Cerebellum (tissue), 4 donors: ENCODE measurements at places on chromosomes 6 and 20. TPM values are rescaled to one million over a fixed set of nuclear protein-coding genes. Genes with fewer than 3 reads are reported as not detected.

DNA sequence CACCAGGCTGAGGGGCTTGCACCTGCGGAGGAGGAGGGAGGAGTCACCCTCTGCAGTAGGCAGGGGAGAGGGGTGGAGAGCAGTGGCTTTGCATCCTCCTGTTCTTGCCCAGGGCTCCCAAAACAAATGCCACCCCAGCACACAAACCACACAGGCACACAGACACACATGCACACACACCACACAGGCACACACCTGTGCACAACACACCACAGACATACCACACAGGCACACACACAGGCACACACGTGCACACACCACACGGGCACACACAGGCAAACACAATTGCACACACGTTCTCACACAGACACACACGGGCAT, 26.6 kb downstream of the YTHDF1 start:
- DNase-seq: no peak

GRCh38 chr6:151300267-151300991, 60.7 kb downstream of the AKAP12 start:
- DNase-seq: no peak

DNA sequence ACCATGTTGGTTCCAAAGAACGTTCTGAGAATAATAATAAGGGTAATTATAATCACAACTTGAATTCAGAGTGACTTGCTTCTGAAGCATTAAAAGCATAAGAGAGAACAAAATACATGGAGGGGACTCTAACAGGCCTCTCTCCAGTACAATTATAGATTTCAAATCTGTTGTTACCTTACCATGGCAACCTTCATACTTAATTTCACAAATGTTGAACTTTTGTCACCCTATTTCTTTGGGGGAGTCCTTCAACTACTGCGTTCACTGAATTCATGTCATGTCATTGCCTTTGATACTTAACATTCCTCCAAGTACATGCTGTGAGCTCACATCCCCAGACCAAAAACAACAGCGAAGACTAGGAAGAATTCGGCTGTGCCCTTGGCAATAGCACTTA, 104.0 kb downstream of the MKKS start:
- DNase-seq: no peak

DNA sequence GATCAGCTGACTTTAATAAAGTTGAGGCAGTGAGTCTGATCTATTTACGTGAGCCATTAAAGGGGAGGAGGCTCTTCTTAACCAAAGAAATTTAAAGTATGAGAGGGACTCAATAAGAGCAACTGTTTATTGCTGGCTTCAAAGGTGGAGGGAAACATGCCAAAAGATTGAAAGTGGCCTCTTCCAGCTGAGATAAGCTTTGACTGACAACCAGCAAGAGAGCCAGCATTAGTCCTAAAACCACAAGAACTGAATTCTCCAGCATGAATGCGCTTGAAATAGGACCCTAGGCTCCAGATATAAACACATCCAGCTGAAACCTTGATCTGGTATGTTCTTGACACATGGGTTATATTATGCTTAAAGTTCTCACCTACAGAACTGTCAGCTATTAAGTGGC, 123.1 kb upstream of the GJE1 start:
- no peak for DNase-seq

- DNase-seq: peak; percentile 84
Observed at GRCh38 chr6:107489636-107490565, at the start of gene SOBP. Gene SOBP (plus strand): TSS chr6:107490117. CDS start chr6:107490617, 500 bp downstream.

- no peak for DNase-seq
Observed at GRCh38 chr6:36314221-36315014, 22.3 kb downstream of the BNIP5 start.

DNA sequence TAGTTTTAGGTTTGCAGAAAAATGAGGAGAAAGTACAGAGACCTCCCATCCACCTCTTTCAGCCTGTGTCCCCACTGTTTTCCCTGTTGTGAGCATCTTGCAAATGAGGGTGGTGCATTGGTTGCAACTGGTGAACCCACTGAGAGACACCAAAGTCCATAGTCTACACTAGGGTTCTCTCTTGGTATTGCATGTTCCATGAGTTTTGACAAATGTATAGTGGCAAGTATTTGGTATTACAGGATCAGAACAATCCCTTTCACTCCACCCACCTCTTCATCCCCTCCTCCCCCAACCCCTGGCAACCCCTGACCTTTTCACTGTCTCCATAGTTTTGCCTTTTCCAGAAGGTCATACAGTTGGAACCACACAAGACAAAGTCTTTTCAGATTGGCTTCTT, 20.1 kb downstream of the ZNF831 start:
- DNase-seq: no peak

GRCh38 chr6:22353101-22353500, 56.3 kb upstream of the PRL start:
- DNase-seq: no peak

DNA sequence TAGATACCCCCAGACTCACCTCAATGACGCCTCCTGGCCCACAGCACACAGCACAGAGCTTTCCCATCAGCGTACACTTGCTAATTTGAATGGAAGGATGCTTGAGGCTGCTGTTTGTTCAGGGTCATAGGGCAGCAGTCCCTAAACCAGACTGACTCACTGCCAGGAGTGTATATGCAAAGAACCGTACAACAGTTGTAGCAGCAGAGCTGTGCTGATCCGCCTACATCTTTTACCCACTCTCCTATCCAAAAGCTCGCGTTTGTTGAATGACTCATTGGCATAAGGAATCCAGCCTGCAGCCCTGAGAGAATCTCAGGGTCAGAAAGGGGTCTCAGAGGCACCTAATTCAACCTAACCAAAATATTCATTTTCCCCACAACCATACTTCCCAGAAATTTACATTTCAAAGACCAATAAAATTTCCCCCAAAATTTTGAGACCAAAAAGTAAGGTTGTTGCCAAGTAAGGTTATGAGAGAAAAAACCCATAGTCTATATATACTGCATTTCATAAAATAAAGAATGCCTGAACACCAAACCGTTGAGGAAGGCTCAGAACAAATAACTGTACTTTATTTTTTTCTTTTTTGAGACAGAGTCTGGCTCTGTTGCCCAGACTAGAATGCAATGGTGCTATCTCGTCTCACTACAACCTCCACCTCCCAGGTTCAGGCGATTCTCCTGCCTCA, 35.3 kb upstream of the CCND3 start:
- no peak for DNase-seq

DNA sequence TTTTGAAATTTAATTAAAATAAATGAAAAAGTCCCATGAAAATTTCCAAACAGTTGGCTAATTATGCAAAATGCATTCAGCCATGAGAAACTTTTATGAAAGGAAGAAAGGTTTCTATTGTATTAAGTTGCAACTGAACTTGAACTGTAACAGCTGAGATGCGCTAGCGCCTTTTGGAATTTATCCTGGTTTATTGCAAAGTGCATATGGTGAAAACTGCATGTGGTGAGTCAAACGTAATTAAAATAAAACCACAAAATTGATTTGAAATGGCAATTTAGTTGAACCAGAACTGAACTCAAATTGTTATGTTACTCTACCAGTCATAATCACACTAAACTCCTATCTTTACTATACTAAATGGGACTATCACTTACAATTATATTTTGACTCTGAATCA, 46.4 kb upstream of the COL21A1 start:
- no peak for DNase-seq

- DNase-seq: no peak
Observed at GRCh38 chr6:118788702-118789101, 105.2 kb upstream of the ASF1A start.

DNA sequence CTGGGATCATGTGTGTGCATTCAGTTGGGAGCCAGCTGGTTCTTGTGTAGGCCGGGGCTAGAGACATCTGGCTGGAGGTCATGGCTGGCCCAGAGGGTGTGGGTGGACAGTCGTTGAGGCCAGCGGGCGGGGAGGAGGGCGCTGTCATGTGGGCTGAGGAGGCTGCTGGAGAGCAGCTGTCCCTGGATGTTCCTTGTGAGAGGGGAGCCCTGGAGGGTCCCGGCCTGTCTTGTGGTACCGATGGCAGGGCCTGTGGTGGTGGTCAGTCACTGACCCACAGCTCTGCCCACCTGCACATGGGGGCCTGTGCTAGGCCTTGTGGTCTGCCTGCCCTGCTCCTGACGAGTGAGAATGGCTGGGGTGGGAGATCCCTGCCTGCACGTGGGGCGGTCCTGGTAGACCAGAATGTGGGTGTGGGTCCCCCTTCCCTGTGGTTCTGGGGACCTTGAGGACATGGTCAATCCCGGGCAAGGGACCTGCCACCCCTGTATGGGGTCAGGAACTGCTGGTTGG, 1.9 kb upstream of the C20orf204 start:
- DNase-seq: no peak

DNA sequence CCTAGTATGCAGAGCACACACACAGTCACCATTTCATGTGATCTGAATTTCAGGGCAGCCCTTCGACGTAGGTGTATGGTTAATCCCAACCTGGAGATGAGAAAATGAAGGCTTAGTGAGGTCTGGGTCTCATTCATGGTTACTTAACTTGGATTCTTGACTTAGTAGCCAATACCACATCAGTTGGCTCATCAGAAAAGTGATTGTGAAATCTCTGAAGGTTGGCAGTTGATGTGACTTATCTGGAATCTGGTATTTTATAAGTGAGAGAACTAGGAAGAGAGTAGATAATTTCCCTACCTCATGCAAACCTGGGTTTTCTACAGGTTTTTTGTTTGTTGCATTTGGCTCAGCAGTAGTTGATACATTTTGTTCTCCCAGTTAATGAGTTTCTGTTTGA, 123.7 kb downstream of the CCDC170 start:
- no peak for DNase-seq

GRCh38 chr20:41463567-41463966, 96.9 kb upstream of the EMILIN3 start:
- no peak for DNase-seq

DNA sequence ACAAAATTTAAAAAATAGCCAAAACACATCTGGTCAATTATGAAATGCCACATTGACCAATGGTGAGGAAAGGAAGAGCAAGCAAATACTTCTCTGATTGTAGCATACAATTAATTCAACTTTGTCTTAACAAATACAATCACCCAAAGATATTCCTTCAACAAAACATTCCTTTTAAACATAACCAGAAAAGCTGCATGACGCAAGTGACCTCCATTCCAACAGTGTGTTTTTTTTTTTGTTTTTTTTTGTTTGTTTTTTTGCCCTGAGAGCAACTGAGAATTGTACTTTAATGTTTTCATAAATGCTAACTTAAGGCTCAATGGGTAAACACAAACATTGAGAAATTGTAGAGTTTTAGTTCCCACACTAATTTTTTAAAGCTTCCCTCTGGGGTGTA, 184.4 kb downstream of the PTPRK start:
- DNase-seq: no peak

- no peak for DNase-seq
Observed at GRCh38 chr6:85494547-85495536, 45.0 kb downstream of the NT5E start.

GRCh38 chr6:127103482-127103881, 15.0 kb upstream of the RSPO3 start:
- no peak for DNase-seq

- DNase-seq: no peak
Observed at GRCh38 chr6:43149265-43149664, 21.8 kb upstream of the SRF start.

DNA sequence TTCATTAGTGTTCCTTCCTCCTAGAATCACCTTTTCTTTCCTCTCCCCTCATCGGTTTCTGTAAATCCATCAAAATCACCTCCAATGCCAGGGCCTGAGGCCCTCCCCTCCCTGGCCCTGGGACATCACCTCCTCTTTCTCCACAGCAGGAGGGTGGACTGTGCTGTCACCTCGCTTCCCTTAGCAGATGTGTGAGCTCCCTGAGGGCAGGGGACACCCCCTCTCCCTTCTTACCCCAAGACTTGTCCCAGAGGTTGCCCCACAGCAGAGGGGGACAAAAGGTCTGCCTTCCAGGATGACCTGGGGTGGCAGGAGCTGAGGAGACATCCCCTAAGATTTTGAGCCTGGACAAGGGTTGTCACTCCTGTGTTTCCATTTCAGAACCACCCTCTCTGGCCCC, 5.9 kb downstream of the ULBP1 start:
- DNase-seq: no peak

DNA sequence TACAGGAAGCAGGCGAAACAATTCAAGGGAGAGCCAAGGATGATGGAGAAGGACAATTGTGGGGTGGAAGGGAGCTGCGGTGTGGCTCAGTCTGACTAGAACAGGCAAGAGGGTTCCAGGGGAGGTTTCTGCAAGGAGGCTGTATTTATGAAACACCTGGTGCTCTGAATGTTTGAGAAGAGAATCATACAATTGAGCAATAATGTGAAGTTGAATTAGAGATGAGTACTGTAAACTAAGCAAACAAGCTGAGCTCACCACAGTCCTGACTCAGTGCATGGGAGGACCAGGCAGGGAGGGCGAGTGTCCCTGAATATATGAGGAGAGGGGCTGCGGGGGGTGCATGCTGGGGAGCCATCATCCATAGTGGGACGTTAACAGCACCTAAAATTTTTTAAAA, 279.7 kb downstream of the KIF16B start:
- DNase-seq: no peak

DNA sequence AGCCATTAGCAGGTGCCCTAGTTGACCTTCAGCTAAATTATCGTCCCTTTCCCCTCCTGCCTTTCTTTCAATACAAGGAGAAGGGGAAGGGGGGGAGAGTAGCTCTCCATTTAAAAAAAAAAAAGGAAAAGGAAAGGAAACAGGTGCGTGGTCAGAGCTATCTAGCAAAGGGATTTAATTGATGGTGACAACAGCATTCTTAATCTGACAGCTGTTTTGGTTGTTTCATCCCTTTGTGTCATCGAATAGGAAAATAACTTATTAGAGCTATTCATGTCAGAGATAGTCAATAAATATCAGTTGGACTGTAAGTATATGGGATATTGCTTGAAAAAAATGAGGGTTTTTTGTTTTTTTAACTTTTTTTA, 195.2 kb upstream of the SASH1 start:
- no peak for DNase-seq

GRCh38 chr20:45322952-45323383, 14.9 kb upstream of the MATN4 start:
- DNase-seq: peak; percentile 58

DNA sequence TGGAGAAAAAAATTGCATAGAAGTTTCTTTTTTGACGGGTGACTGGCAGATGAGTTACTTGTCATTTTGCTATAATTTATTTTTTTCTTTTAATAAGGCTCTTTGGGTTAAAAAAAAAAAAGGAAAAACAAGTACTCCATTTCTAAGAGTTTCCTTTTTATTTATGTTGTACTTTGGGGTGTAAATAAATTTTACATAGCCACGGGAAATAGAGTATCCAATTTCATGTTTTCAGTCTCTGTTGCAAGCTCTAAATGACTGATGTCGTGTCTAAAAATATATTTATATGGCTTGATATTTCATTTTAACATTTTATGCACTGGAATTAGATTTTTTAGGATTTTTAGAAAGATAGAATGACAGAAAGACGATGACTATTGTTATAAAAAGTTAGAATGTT, 3.4 kb downstream of the EYA4 start:
- no peak for DNase-seq

The TRIM31 gene
- not detected for total RNA-seq

The HMGCLL1 gene
- 35.2 TPM for total RNA-seq

The ID4 gene
- 118 TPM for total RNA-seq

The ZBTB46 gene
- 20.3 TPM for total RNA-seq
